ENCODE measurements at places on chromosomes 7 and 10.

GRCh38 chr7:66088861-66089838 is 13.5 kb downstream of the ASL start:
- ATAC-seq, result no peak

DNA sequence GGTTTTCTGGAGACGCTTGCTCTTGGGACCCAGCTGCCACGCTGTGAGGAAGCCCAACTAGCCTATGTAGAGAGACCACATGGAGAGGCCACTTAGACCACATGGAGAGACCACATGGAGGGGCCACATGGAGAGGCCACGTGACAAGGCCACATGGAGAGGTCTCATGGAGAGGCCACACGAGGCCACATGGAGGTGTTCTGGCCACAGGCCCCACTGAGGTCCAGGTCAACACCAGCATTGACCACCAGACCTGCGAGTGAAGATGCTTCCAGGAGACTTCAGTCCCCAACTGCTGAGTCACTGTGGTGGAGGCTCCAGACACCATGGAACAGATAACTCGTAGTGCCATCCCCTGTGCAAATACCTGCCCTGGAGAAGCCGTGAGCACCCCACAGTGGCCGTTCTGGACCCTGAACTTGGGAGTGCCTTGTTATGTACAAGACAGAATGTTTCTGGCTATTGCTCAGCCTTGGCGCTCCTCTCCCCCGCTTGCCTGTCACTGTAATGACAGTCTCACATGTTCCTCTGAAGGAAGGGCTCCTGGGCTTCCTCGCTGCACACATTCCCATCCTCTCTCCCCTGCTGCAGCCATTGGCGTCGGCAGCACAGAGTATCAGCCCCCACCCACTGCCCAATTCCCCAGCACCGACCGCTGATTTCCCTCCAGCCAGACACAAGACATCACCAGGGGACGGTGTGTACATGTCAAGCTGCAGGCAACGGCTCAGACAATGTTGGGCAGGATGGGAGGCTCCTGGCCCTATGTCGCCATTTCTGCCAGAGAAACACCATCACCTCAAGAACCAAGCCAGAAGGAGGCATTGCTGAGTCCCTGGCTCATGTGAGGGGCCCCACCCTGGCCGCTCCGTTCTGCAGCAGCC is 49.0 kb upstream of the TNRC18 start:
- no peak for ATAC-seq

DNA sequence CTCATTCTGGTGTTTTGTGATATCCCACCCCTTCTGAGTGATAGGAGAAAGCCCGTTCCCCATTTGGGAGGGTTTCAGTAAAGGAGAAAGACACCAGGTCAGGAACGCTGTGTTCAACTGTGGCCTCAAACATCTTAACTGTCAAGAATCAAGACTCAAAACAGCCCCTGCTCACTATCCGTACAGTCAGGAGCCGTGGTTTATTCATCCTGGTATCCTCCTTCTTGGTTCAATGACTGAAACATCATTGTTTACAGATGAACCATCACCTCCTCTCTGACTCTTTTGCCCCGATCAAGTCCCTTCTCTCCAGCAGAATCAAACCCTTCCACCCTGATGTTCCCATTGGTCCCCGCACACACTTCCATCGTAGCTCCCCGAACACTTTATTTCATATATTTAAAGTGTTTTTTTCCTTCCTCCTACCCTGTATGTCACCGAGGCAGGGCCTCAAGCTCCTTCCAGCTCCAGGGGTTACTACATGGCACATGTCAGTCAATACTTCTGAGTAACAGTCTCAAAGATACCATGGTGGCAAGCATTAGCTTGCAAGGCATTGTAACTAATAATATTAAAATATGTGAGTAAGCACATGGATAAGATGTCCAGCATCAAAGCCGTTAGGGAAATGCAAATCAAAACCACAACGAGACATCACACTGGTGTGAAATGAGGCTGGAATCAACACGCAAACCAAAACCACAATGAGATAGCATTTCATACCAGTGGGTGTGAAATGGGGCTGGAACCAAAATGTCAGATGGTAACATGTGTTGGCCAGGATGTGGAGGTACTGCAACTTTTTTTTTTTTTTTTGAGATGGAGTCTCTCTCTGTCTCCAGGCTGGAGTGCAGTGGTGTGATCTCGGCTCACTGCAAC is 124.7 kb upstream of the C1QL3 start:
- ATAC-seq, result no peak

- no peak for ATAC-seq
Observed at GRCh38 chr10:45243261-45243660, 72.1 kb downstream of the OR13A1 start.

DNA sequence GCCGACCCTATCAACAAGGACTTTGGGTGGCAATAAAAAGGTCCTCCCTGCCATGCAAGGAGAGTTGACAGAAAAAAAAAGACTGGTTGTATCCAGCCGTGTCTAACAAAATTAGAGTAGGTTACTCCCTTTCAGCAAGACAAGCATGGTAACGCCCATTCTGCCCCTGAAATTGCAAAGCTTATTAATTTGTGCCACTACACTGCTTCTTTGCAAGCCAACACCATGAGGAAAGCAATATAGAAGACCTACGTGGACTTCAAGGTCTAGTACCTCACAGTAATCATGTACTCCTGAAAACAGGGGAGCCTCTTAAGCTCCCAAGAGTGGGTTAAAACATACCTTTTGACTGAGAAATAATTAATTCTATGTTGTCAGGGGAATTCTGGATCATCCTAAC is 90.3 kb downstream of the FRMPD2 start:
- ATAC-seq, result no peak

GRCh38 chr7:42698600-42699374 is 213.1 kb downstream of the C7orf25 start:
- ATAC-seq, result no peak

DNA sequence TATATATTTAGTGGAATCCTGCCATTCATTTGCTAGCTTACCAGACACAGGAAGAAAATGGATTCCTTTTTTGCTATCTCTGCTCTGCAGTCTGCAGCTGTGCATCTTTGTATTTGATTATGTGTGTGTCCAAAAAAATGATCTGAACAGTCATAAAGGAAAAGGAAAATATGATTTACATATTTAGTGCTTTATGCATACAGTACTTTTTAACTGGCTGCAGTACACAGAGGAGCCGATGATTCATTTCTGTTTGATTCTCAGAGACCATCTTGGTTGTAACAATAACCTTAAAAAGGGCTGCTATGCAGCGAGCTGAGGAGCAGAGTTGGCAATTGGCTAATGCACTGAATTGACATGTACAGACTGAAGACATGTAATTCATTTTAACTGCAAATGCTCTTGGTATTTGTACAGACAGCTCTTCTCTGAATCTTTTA is 151.3 kb upstream of the FZD1 start:
- ATAC-seq, result no peak

DNA sequence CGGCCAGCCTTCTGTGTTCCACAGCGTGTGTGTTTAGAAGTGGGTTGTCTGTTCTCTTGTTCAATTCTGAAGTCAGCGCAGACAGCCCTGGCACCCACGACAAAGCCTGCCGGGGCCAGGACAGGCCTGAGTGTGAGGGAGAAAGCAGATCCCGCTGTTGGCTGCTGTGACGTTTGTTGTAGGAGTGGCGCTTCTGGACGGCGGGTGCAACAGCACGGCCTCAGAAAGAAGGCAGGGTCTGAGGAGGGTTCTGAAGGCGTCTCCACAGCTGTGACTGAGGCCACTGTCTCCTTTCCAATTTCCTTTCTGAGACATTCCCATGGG is 76.2 kb downstream of the VIPR2 start:
- ATAC-seq, result peak; percentile 90

GRCh38 chr10:77321838-77322237 is 315.8 kb downstream of the KCNMA1 start:
- ATAC-seq, result no peak

DNA sequence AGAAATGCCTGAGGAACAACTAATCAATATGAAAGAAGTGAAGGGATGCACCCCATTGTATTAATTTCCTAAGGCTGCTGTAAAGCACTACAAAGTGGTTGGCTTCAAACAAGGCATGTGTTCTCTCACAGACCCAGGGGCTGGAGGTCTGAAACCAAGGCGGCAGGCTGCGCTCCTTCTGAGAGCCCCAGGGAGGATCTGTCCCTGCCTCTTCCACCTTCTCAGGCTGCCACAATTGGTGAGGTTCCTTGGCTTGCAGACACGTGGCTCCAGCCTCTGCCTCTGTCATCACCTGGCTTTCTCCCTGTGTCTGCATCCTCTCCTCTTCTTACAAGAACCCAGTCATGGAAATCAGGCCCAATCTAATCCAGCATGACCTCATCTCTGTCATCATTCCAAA is 110.1 kb downstream of the TNS3 start:
- ATAC-seq, result no peak

DNA sequence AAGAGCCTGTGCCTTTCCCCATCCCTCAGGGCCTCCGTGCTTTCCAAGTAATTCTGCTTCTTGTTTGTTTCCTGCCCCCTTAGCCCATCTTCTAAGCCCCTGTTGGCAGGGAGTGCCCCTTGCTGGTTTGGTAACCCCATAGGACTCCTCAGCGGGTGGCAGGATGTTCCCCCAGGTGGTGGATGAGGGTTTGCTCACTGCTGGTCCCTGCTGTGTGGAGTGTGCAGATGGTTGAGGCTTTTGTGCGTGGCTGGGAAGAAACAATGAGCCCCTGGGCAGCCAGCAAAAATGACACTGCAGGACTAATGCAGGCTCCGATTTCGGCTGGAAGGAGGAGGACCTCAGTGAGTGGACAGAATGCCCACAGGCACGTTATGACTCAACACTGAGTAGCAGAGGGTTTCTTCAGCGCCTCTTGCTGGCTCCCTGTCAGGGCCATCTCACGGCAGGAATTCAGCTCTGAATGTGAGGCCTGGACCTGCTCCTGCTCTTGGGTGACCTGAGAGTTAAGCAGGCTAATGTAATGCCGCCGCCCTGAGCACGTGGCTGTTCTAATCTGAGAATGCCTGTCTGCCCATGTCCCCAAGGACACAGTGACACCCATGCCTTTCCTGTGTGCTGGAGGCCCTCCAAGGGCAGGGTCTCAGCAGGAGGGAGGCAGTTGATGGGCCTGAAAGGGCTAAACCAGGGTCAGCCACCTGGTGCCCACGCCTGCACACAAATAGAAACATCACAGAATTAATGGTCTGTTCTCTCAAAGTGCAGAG is 16.6 kb downstream of the BAG3 start:
- peak; percentile 92 for ATAC-seq

- no peak for ATAC-seq
Observed at GRCh38 chr10:77741746-77742145, 104.1 kb upstream of the KCNMA1 start.

- peak; percentile 54 for ATAC-seq
Observed at GRCh38 chr10:91043173-91043910, 122.5 kb upstream of the ANKRD1 start.

DNA sequence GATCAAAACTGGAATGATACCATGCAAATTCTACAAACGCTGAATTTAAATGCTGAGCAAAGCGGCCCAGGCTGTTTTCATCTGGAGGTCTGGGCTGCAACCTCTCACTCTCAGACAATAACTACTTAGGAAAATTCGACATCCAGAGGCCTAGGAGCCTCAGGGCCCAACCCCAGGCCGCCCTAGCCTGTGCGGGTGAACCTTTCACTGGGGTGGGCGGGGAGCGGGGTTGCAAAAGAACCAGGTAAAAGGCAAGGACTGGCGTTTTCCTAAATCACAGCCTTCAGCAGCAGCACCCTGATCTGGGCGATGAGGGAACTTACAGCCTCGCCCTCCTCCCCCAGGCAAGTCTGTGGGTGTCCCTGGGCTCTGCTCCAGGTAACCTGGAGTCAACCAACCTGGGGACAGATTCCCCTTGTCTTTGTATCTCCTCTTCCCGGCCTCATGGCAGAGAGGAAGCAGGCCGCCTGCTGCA is 33.4 kb downstream of the CALML5 start:
- ATAC-seq, result no peak

- no peak for ATAC-seq
Observed at GRCh38 chr10:132447446-132448247, 50.6 kb downstream of the PWWP2B start.

- peak; percentile 35 for ATAC-seq
Observed at GRCh38 chr10:79025199-79025832, 43.5 kb upstream of the ZMIZ1 start.

DNA sequence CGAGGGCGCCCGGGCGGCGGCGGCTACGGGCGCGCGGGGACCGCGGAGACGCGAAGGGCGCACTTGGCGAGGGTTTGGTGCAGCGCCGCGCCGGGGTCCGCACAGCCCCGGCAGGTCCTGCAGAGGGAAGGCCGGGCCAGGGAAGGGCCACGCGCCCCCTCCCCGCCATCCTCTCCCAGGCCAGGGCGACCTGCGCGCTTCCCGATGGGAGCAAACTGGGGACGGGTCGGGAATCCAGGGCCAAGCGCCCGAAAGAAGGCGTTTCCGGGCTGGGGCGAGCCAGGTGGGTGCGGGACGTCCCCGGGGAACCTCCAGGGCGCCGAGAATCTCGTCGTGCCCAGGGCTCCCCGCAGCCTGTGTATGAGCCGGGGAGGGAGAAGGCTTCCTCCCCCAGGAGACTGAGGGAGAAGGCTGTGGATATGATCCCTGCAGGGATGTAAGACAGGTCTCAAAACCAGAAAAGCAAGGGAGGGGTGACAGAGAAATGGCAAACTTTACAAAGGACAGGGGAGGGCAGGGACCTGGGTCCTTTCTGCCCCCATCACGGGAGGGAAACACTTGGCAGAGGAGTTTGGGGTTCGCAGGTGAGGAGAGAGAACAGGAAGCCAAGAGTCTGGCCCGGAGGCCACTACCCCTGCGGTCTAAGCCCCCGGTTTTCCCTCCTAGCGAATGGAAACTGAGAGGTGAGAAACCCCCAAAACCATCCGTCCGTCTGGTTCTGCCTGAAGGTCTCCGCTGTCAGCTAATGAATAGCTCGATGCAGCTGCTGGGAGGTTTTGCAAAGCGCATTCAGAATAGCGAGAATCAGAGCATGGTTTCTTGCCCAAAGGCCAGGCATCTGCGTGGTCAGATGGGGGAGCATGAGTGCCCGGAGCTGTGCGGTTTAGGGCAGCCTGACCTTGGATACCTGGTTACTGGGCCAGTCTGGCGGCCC is 674 bp downstream of the AMZ1 start:
- ATAC-seq, result peak; percentile 8

- no peak for ATAC-seq
Observed at GRCh38 chr7:40301486-40302068, 166.8 kb downstream of the SUGCT start.

GRCh38 chr10:76723844-76724243 is 913.8 kb downstream of the KCNMA1 start:
- ATAC-seq, result no peak

DNA sequence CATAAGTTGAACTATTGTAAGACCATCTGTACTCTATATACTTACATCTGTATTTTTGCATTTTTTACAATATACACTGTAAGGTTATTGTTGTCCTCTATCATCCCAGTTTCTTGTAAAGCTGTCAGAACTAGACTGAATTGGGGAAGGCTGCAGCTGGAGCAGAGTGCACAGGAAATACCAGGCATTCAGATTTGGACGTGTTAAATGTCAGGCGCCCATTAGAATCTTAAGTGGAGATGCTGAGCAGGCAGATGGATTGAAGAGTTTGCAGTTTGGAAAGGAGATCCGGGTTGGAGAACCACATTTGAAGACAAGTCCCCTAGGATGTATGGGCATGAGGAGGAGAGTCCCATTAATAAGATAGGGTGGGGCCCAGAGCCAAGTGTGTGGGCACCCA is 40.4 kb downstream of the MTURN start:
- ATAC-seq, result no peak
